ENCODE measurements at places on chromosomes 16 and 17.

DNA sequence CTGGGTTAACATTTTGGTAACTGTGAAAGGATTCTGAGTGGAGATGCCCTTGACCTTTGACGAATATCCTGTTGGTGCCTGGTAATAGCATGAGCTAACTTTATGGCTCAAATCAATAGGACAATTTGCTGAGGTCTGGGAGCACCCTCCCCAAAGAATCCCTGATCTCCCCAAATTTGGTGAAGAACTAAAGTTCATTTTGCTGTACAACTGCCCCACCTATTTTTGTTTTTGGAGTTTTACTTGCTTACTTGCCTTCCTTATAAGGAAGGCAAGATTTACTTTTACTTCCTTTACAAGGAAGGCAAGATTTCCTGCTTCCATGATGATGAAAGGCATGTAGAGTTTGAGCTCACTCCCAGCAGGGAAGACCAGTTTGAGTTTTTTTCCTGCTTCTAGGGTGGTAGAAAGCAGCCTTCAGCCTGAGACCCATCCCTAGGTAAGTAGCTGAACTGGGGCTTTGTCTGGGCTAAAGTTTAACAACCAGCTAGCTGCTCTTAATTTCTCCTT lies 2.8 kb downstream of the KRTAP4-9 start:
- no peak for DNase-seq

- no peak for DNase-seq
Observed at GRCh38 chr17:20279631-20280030, 187.7 kb downstream of the LGALS9B start.

- no peak for DNase-seq
Observed at GRCh38 chr16:86491640-86492023, 18.7 kb upstream of the FOXF1 start.

DNA sequence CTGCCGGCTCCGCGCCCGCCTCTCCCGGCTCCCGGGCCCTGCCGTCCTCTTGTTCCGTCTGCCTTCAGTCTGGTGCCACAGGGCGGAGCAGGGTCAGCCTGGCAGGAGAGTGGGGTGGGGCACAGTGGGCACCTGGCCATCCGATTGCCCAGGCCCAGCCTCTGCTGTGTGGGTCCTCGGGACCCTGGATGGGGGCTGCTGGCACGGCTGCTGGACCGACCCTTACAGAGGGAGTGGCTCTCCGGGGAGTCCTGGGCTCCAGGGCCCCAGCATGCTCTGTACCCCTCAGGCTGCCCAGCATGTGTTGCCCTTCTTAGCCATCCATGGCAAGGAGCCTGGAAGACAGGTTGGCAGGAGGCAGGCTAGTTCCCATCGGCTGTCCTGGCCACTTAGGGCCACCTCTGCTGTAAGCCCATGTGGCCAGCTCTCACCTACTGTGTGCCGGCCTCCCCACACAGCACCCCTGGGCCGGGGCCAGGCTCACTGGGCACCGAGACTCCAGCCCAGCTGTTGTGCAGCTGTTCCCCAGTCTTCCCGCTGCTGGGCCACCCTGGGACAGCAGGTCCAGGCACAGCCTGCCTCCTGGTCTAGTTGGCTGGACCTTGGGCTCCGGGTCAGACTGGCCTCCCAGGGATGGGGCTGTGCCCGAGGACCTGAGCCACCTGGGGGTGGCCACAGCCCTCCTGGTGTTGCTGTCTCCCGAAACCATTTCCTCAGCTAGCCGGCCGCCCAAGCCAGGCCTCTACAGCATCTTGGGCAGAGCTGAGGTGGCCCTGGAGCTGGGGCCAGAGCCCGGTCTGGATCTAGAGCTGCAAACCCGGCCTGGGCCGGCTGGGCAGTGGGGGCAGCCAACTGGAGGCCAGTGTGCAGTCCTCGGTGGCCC lies 24.9 kb downstream of the BAHCC1 start:
- no peak for DNase-seq

DNA sequence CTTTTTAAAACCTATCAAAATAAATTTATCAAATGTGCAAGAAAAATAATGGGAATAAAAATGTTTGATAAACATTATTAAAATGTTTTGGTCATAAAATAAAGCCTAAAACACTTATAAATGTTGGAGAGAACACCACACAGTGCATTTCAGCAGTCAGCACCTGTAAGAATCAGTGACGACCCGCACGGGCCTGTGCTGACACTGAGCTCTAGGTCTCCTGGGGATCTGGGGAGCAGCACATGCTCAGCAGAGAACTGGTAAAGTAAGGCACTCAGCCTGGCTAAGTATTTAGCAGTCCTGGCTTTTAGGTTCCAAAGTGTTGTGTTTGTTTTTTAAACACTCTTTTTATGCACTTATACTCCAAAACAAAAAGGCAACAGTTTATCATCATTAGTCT lies 46.9 kb downstream of the HELZ start:
- DNase-seq: no peak

DNA sequence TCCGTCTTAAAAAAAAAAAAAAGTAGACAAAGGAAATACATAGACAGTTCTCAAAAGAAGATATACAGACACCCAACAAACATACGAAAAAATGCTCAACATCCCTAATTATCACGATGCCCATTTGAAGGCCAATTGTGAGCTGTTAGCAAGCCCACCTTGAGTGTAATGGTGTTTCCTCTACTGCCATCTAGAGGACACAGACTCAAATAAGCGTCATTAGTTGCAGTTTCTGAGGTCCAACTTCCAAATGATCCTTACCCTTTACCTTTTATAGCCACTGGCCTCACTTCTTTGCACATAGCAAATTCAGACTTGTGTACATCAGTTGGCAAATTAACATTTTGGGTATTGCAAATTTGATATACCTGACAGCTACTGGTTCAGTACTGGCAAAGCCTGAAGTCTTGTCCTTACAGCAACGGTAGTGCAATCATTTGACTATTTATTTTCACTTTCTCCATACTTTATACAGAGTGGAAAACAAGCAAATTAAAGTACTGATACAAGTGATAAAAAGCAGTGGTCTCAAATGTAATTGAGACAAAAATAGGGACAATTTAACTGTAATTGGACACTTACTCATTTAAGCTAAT lies 536.3 kb upstream of the EEF2KMT start:
- DNase-seq: no peak
